G401 (cell line): ENCODE measurements at places on chromosomes 5 and 9.

GRCh38 chr5:179190851-179191505 is 130.8 kb downstream of the ZNF354C start:
- DNase-seq, result no peak

DNA sequence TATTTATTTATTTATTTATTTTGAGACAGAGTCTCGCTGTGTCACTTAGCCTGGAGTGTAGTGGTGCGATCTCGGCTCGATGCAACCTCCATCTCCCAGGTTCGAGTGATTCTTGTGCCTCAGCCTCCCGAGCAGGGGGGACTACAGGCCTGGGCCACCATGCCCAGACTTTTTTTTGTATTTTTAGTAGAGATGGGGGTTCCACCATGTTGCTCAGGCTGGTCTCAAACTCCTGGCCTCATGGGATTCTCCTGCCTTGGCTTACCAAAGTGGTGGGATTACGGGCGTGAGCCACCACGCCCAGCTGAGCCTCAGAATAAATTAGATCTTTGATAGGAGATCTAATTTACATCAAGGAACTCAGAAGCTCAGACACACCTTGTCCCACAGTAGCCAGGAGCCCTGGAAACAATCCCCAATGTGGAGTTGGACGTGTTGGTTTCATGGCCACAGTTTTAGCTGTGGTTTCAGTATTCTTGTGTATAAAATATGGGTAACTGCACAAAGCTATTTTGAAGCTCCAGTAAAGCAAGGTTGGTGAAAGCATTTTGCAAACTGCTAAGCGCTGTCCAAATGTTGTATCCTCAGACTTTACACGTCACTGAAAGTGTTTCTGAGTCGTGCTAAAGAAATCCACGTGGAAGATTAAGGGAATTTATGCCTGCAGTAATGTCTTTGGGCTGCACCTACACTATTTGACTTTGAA is 3.0 kb upstream of the HNRNPAB start:
- DNase-seq, result no peak

GRCh38 chr5:172276214-172276613 is 7.3 kb downstream of the UBTD2 start:
- DNase-seq, result peak; percentile 23

GRCh38 chr5:146078566-146078965 is 26.8 kb downstream of the PLAC8L1 start:
- DNase-seq, result no peak

DNA sequence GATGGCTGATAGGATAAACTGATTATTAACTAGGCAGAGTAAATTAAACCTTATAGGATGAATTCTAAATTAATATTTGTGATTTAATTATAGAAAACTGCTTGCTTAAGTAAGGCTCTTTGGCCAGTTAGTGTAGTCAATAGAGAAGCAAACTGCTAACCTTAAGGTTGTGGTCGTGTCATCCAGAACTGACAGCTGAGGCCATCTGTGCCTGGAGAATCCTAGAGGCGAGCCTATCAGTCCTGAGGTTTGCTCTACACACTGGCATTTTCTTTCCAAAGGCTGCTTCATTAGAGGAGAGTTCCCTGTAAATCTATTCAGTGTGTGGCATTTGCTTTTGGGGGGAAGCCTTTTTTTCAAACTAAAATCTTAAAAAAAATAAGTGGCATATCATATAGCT is 169.2 kb downstream of the MEF2C start:
- DNase-seq, result no peak

- no peak for DNase-seq
Measured at GRCh38 chr9:77582525-77582924, 65.6 kb downstream of the GNA14 start.

DNA sequence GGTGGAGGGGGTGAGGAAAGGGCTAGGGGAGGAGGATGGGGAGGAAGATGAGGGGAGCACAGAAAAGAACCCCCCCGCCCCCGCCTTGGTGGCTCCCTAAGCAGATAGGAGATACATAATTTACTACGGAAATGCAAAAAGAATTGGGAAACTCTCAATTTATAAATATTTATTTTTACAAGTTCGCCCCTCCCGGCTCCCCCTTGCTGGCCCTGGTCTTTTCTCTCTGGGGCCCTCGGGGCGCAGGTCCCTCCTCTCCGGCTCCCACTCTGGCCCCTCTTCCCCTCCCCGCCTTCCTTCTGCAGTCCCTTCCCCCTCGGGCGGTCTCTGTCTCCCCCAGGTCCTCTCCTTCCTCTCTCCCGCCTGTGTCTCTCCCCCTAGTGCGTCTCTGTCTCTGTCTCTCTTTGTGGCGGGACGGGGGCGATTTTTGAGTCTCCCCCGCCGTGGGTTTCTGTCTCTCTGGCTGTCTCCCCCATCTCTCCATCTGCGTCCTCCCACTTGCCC is 173.6 kb upstream of the IER5L start:
- peak; percentile 36 for DNase-seq
